ENCODE measurements at places on chromosomes 13 and 19. TPM values are rescaled to one million over a fixed set of nuclear protein-coding genes. Genes with fewer than 3 reads are reported as not detected.

- peak; percentile 86 for DNase-seq
Measured at GRCh38 chr19:47663911-47664771, 49.1 kb upstream of the EHD2 start.

GRCh38 chr13:21663197-21663596, 7.7 kb upstream of the FGF9 start:
- DNase-seq: no peak

GRCh38 chr13:48505597-48506091, 27.2 kb downstream of the RCBTB2 start:
- no peak for DNase-seq

- DNase-seq: no peak
Measured at GRCh38 chr19:5470264-5470671, 15.1 kb downstream of the ZNRF4 start.

DNA sequence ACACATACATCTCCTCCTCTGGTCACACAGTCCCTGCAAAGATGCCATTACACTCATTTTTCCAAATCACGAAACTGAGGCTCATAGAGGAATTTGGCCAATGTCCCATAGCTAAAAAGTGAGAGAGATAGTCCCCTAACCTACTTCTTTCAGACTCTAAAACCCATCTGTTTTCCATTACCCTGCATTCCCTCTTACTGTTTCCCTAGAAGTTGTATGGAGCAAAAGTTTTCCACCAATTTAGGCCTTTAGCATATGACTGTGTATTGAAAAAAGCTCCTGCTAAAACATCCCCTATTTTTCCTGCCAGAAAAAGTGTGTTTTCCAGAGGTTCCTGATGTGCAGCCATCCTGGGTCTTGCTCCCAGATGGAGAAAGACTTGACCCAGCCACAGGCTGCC, 16.3 kb downstream of the SERP2 start:
- DNase-seq: no peak

Gene LCP1
- total RNA-seq: 62.1 TPM

Gene ZNF470
- total RNA-seq: 3.4 TPM

Gene C19orf47
- 96.5 TPM for total RNA-seq

Gene ZNF837
- 0.53 TPM for total RNA-seq
